ENCODE measurements at places on chromosomes 16 and 17. TPM values are rescaled to one million over a fixed set of nuclear protein-coding genes. Genes with fewer than 3 reads are reported as not detected.

The FBXW10B gene
- 0.82 TPM for total RNA-seq

GRCh38 chr16:85428899-85429775, 184.0 kb upstream of the GSE1 start:
- DNase-seq: no peak

The NACA2 gene
- not detected for total RNA-seq

DNA sequence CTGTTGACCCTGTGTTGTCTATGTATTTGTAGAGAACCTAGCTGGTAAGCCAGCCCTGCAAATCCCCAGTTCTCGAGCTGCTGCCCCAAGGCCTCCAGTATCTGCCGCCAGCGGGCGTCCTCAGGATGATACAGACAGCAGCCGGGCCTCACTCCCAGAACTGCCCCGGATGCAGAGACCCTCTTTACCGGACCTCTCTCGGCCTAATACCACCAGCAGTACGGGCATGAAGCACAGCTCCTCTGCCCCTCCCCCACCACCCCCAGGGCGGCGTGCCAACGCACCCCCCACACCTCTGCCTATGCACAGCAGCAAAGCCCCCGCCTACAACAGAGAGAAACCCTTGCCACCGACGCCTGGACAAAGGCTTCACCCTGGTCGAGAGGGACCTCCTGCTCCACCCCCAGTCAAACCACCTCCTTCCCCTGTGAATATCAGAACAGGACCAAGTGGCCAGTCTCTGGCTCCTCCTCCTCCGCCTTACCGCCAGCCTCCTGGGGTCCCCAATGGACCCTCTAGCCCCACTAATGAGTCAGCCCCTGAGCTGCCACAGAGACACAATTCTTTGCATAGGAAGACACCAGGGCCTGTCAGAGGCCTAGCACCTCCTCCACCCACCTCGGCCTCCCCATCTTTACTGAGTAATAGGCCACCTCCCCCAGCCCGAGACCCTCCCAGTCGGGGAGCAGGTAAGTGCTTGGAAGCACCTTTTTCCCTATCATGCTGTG, 23.1 kb upstream of the CDC6 start:
- no peak for DNase-seq

DNA sequence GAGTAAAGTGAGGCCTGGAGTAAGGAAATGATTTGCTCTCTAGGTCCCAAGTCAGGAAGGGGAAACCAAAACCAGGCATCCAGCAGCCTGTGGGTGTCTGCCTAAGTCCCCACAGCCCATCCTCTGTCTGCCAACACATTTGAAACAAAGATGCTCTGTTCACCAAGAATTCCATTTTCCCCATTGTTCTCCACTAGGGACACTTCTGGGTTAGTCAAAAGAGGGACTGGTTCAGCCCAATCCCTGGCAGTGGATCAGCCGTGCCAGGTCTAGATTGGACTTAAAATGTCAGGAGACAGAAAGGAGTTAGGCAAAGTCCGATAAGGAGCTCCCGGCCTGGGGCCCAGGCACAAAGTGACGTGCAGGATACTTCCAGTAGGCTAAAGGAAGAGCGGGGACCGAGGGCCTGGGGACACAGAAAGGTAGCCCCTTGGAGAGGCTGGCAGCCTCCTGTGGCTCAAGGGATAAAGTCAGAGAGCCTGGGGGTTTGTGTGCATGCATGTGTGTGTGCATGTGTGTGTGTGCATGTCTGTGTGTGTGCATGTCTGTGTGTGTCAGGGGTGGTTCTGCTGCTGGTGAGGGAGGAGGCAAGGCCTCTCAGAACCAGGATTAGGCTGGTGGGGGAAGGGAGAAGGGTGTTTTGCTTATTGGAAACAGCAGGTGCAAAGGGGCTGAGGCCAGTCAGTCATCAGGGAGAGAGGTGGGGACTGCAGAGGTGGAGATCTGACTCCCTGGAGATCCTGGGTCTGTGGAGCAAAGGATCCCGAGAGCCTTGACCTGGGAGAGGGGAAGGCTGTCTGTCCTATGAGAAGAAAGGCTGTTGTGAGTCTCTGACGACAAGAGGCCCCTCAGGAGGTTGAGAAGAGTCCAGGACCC, 41.7 kb upstream of the IL34 start:
- DNase-seq: no peak
